Daoy (cell line): ENCODE measurements at places on chromosomes 4 and X. TPM values are rescaled to one million over a fixed set of nuclear protein-coding genes. Genes with fewer than 3 reads are reported as not detected.

The UBE2D3 gene
- 204 and 230 TPM in 2 replicates for total RNA-seq

The P2RY4 gene
- not detected in 2 replicates for total RNA-seq

The EMCN gene
- not detected in 2 replicates for total RNA-seq

The FHIP1A gene
- 1.9 and 2.1 TPM in 2 replicates for total RNA-seq

The ZNF630 gene
- 1.3 and 1.6 TPM in 2 replicates for total RNA-seq

The SSX3 gene
- 1.1 TPM in 1 of 2 replicates, not detected in the other for total RNA-seq

The MAGEA1 gene
- 2.7 and 3.3 TPM in 2 replicates for total RNA-seq

The LRRC66 gene
- total RNA-seq = not detected in 2 replicates

GRCh38 chr4:125828346-125828745, 513.6 kb downstream of the FAT4 start:
- no peak for DNase-seq

GRCh38 chr4:5638316-5638715, 70.0 kb downstream of the EVC2 start:
- DNase-seq = peak; percentile 76

GRCh38 chr4:122170775-122171174, 18.6 kb downstream of the BLTP1 start:
- DNase-seq = no peak

DNA sequence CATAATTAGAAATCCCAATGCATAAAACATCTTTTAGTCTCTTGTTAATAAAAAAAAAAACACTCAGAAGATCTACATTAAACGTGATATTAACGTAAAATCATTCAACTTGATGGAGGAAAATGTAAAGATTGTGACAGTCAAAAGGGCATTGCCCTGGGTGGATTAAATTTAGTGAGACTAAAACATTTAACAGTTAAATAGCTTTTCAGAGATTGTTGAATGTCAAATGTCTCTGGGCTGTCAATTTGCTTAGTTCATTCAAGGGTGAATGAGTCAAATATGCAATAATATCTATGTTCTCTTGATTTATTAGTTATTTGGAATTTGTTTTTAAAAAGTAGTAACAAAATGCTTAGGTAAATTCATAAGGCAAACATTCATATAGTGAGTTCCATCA, 836.6 kb upstream of the PCDH10 start:
- DNase-seq = no peak

GRCh38 chr4:72352711-72353110, 216.3 kb downstream of the ADAMTS3 start:
- DNase-seq = no peak

DNA sequence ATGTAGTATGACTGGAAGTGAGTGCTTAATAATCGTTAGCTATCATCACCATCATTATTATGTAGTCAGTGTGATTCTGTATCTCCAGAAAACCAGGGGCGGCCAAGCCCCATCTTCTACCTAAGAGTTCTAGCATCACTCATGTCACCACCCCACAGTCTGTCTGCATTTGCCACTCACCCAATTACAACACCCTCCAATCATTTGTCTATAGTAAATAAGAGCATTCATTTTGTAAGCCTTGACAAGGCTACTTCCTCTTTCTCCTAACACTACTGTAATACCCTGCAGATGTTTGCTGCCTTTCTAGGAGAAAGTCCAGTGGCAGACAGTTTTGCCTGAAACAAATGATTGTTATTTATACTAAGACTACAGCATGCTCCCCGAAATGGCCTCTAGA, 15.8 kb upstream of the IL21 start:
- no peak for DNase-seq

DNA sequence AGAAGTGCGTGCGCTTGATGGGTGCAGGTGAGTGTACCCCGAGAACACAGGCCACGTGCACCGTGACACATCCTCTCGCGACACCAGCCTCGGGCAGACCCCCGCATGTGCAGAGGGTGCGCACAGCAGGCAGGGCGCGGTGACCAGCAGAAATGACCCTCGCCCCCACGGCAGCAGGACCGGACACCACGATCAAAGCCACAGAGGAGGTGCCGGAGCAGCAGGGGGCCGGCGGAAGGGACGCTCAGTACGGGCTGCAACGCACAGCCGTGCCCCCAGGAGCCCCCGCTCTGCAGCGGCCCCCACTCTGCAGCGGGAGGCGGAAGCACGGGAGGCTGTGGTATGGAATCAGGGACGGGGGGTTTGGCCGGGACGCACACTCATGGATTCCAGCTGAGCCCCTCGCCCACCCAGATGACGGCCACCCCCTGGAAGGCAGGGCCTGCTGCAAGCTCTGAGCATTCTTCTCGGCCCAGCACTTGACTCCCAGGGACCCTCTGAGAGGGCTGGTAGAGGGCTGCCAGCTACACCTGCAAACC, 17.1 kb downstream of the PPP2R3B start:
- no peak for DNase-seq

GRCh38 chrX:65516756-65517155, 17.8 kb downstream of the LAS1L start:
- no peak for DNase-seq

DNA sequence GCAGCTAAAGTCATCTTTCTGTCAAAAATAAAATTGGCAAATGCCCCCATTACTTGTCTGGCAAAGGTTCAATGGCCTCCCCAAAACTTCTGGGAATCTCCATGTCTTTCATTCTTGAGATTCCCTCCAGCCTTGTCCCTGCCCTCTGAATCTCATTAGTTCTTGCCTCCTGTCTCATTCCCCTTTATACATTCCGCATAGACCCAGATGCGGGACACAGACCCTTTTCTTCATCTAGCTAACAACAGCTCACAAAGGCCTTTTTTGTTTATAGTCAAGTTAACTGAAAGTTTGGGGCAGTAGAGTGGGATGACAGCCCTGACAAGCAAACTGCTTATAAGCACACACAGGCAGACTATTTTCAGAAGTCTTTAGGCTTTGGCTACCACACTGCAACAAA, 306.1 kb upstream of the FAM241A start:
- DNase-seq = no peak

DNA sequence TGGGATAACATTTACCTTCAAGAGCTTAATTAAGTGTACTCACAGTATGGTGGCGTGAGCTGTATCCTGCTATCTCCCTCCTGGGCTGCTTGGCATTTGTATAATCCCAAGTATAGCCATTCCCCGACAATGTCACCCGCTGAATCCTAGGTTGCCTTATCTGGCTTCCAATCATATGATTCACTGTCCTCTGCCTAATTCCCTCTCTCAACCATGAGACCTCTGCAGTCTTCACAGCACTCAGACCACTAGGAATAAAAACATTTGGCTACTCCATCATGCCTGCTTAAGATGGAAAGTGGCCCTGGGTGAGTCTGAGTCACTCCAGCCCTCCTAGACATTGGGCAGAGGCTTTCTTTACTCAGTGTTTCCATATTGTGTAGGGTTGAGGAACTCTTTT, 28.9 kb upstream of the WDFY3 start:
- DNase-seq = peak; percentile 35

DNA sequence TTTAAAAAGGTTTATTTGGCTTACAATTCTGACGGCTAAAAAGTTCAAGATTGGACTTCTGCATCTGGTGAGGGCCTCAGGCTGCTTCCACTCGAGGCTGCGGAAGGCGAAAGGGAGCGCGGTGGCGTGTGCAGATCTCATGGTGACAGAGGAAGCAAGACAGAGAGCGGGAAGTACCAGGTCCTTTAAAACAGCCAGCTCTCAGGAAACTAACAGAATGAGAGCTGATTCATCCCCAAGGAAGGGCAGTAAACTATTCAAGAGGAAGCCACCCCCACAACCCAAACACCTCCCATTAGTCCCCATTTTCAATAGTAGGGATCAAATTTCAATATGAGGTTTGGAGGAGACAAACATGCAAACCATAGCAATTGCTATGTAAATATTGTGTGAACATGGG, 2144.2 kb upstream of the AGA start:
- peak; percentile 2 for DNase-seq

DNA sequence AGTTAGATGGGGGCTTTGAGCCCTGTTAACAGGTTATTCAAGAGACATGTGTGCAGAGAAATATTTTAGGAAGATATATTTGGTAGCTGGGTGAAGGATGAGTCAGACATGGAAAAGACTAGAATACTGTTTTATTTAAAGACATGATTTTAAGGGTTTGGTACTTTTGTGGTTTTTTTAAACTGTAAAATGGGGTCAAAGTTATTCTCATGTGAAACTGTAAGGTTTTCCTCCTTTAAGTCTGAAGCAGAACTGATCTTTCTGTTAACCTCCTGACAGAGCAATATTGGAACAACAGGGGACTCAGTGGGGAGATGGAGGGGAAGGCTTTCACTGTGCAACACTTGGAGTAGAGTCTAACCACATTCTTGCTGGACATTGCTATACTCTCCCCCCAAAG, 112.4 kb upstream of the LSM6 start:
- DNase-seq = no peak
